Thymus (tissue), 14 donors: ENCODE measurements at places on chromosomes 11 and 22. TPM values are rescaled to one million over a fixed set of nuclear protein-coding genes. Genes with fewer than 3 reads are reported as not detected.

KCNK4 gene
- not detected for total RNA-seq

CCDC73 gene
- 0.05 TPM for total RNA-seq

SLC17A6 gene
- total RNA-seq, result under 0.01 TPM

MIOX gene
- total RNA-seq, result 0.61 TPM

PGA5 gene
- total RNA-seq, result 0.19 TPM

DNA sequence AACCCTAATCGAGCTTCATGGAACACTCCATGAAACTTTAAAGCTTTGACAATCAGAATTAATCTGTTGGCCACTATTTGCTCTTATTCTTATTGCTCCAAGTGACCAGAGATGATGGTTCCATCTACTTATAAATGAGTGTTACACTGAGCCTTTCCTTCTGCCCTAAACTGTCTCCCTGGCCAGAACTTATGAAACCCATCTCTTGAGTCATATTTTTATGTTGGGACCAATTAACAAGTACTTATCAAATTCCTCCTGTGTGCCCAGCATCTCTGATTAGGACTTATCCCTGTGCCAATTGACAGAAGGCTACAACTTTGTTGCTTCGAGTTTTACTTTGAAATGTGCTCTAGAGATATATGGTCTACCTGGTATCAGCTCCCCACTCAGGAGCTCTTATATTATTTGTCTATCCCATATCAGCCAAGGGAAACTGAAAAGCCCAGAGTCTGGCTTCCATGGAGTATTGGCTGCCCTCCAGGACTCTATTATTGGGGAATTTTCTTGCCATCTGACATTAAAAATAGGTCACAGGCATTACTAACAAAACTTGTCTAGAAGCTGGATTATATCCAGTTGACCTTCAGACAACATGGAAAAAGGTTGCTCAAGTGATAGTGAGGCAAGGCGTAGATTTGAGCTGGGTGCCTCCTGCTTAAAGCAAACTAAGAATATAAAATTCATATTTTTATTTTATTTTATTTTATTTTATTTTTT is 8.8 kb downstream of the KREMEN1 start:
- no peaks in the 10 kb centered on the region for H3K27me3 ChIP-seq
- peaks cover 48% of the 10 kb centered on the region for H3K4me1 ChIP-seq
- no peak for DNase-seq
- no peak overlapping the region for H3K27ac ChIP-seq

- peaks cover 7% of the 10 kb centered on the region for H3K27me3 ChIP-seq
- no peak for DNase-seq
- peaks cover 6% of the 10 kb centered on the region for H3K4me1 ChIP-seq
- no peaks in the 10 kb centered on the region for H3K36me3 ChIP-seq
- H3K27ac ChIP-seq, result no peak overlapping the region
These were observed 36.6 kb upstream of the PARVG start for GRCh38 chr22:44144046-44144569.

DNA sequence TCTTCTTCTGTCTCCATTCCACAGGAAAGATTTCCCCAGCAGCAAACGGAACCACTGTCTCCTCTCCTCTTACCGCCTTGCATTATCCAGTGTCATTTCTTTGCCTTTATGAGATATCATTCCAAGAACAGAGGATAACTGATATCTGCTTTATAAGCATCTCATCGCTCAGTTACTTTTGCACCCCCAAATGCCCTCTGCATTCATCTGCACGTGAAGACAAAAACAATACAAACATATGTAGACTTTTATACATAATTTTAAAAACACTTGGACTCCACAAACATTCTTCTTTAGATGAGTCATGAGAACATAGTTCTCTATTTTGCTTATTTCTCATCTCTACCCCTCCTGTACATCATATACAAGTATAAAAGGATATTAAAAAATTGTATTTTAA is 512 bp upstream of the OR51T1 start:
- H3K27ac ChIP-seq, result no peak overlapping the region
- no peak overlapping the region for H3K4me3 ChIP-seq
- no peaks in the 10 kb centered on the region for H3K4me1 ChIP-seq
- no peak for DNase-seq
- no peaks in the 10 kb centered on the region for H3K36me3 ChIP-seq

- H3K27ac ChIP-seq, result no peak within 1 kb of the TSS
- H3K4me3 ChIP-seq, result peak within 1 kb of the TSS; percentile 37
- H3K4me1 ChIP-seq, result no peaks in the 10 kb centered on the region
- H3K27me3 ChIP-seq, result peaks cover 84% of the 10 kb centered on the region
These were observed at the start of gene MAPK12 for GRCh38 chr22:50261615-50262459. TSS of gene MAPK12 (minus strand) at chr22:50261683. CDS start at chr22:50261509, 174 bp downstream.

GRCh38 chr22:42069801-42070516 is 653 bp downstream of the NAGA start:
- H3K4me3 ChIP-seq, result peak overlapping the region; percentile 70
- H3K4me1 ChIP-seq, result peaks cover 16% of the 10 kb centered on the region
- H3K36me3 ChIP-seq, result peaks cover 13% of the 10 kb centered on the region
- H3K27ac ChIP-seq, result peak overlapping the region; percentile 8
- H3K27me3 ChIP-seq, result no peaks in the 10 kb centered on the region

- no peaks in the 10 kb centered on the region for H3K27me3 ChIP-seq
- no peak for DNase-seq
- no peak overlapping the region for H3K27ac ChIP-seq
- H3K4me1 ChIP-seq, result no peaks in the 10 kb centered on the region
These were observed 8.4 kb upstream of the DDX6 start for GRCh38 chr11:118799372-118799771.

DNA sequence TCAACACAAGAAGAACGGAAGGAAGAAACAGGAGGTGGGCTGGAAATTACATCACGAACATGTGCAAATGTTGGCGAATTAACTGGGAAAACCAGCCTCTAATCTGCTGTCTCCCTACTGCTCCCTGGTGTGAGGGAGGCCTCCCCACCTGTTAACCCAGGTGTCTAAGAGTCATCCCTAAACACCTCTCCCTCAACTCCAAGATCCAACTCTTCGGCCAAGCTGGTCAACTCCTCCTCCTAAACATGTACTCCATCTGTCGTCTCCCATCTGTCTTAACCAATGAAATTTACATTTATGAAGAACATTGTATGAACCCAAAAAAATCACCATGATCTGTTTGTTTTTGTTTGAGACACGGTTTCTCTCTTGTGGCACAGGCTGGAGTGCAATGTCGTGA is 154.2 kb downstream of the LARGE1 start:
- H3K27me3 ChIP-seq, result no peaks in the 10 kb centered on the region
- no peaks in the 10 kb centered on the region for H3K4me1 ChIP-seq
- no peak for DNase-seq
- no peak overlapping the region for H3K4me3 ChIP-seq
